Cardiac atrium fibroblast (primary cell): ENCODE measurements at places on chromosomes 16 and 17. TPM values are rescaled to one million over a fixed set of nuclear protein-coding genes. Genes with fewer than 3 reads are reported as not detected.

CCL1 gene
- not detected in 2 replicates for total RNA-seq

TMEM101 gene
- 33.2 and 38.9 TPM in 2 replicates for total RNA-seq

KRT9 gene
- not detected in 2 replicates for total RNA-seq

OTOA gene
- not detected in 2 replicates for total RNA-seq

RPRML gene
- total RNA-seq: not detected in 2 replicates

TEKT5 gene
- total RNA-seq: not detected in 2 replicates

MT1H gene
- total RNA-seq: not detected in 2 replicates

ADAM11 gene
- 1.5 and 2.2 TPM in 2 replicates for total RNA-seq

HYDIN gene
- 0.16 and 0.18 TPM in 2 replicates for total RNA-seq

C16orf54 gene
- total RNA-seq: not detected in 2 replicates

ADORA2B gene
- total RNA-seq: 157 and 170 TPM in 2 replicates

KRTAP4-7 gene
- total RNA-seq: not detected in 2 replicates

OR3A3 gene
- total RNA-seq: not detected in 2 replicates

OVCA2 gene
- total RNA-seq: 34.5 and 60.1 TPM in 2 replicates

CA5A gene
- total RNA-seq: not detected in 2 replicates

C17orf78 gene
- not detected in 2 replicates for total RNA-seq

KRT17 gene
- 0.54 and 0.65 TPM in 2 replicates for total RNA-seq

PEMT gene
- 27.1 and 51.2 TPM in 2 replicates for total RNA-seq

TNFRSF13B gene
- total RNA-seq: not detected in 2 replicates

LMF1 gene
- 12.1 and 38.6 TPM in 2 replicates for total RNA-seq

MEIOC gene
- under 0.01 TPM in 1 of 2 replicates, not detected in the other for total RNA-seq

HOXB9 gene
- total RNA-seq: not detected in 2 replicates

CDH1 gene
- total RNA-seq: not detected in 2 replicates

CEP131 gene
- total RNA-seq: 8.6 and 11.7 TPM in 2 replicates

PLCG2 gene
- 0.65 and 3.8 TPM in 2 replicates for total RNA-seq

EXOC7 gene
- total RNA-seq: 56.0 and 56.1 TPM in 2 replicates

ABCA6 gene
- 53.5 and 73.7 TPM in 2 replicates for total RNA-seq

WNT9B gene
- total RNA-seq: not detected in 2 replicates

CTRB1 gene
- total RNA-seq: not detected in 2 replicates

ZFP1 gene
- 6.2 and 7.4 TPM in 2 replicates for total RNA-seq

WDR59 gene
- total RNA-seq: 11.5 and 28.5 TPM in 2 replicates

SLC12A3 gene
- total RNA-seq: not detected in 2 replicates

SLC13A5 gene
- not detected in 2 replicates for total RNA-seq

MFSD6L gene
- not detected in 2 replicates for total RNA-seq

TGFB1I1 gene
- total RNA-seq: 72.3 and 119 TPM in 2 replicates

CDR2 gene
- 31.1 and 36.8 TPM in 2 replicates for total RNA-seq

SYT17 gene
- total RNA-seq: 0.65 TPM in 1 of 2 replicates, not detected in the other

BCL6B gene
- 0.90 and 4.7 TPM in 2 replicates for total RNA-seq

IL32 gene
- 9.7 and 131 TPM in 2 replicates for total RNA-seq

ZG16 gene
- total RNA-seq: not detected in 2 replicates

ANKRD13B gene
- 5.8 and 13.4 TPM in 2 replicates for total RNA-seq

ZNF785 gene
- 4.9 and 8.1 TPM in 2 replicates for total RNA-seq

PRR29 gene
- 0.16 and 0.18 TPM in 2 replicates for total RNA-seq

PIK3R6 gene
- total RNA-seq: not detected in 2 replicates
